ENCODE measurements at places on chromosomes 5 and 9.

DNA sequence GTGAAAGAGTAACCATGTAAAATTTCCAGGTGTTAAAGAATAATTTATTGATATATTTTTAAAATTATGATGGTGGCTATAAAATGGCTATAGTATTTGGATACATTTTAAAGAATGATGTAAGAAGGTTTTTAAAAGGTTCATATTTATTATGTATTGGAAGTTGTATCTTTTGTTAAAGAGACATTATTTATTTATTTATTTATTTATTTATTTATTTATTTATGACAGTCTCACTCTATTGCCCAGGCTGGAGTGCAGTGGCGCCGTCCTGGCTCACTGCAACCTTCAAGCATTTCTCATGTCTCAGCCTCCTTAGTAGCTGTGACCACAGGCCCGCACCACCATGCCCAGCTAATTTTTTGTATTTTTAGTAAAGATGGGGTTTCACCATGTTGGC lies 89.5 kb upstream of the LHFPL2 start:
- DNase-seq: no peak

GRCh38 chr5:174399411-174399810 lies 325.0 kb upstream of the MSX2 start:
- no peak for DNase-seq

DNA sequence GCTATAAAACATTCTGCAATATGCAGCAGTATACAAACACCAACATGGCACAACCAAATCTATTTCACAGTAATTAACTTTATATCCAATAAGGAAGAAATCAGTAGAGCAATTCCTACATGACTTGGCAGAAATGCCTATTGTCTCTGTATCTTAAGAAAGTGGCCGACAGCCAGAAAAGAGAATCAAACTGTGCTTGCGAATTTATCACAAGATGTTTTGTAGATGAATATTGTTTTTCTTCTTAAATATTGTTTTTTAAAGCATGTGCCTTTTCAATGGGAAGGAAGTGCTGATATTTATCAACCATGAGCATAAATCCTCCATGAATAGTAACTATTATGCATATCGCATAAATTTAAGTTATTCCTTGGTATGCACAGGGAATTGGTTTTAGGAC lies 501.7 kb upstream of the DMAC1 start:
- no peak for DNase-seq

- peak; percentile 5 for DNase-seq
Measured at GRCh38 chr5:129541648-129542251, 81.7 kb downstream of the ADAMTS19 start.

DNA sequence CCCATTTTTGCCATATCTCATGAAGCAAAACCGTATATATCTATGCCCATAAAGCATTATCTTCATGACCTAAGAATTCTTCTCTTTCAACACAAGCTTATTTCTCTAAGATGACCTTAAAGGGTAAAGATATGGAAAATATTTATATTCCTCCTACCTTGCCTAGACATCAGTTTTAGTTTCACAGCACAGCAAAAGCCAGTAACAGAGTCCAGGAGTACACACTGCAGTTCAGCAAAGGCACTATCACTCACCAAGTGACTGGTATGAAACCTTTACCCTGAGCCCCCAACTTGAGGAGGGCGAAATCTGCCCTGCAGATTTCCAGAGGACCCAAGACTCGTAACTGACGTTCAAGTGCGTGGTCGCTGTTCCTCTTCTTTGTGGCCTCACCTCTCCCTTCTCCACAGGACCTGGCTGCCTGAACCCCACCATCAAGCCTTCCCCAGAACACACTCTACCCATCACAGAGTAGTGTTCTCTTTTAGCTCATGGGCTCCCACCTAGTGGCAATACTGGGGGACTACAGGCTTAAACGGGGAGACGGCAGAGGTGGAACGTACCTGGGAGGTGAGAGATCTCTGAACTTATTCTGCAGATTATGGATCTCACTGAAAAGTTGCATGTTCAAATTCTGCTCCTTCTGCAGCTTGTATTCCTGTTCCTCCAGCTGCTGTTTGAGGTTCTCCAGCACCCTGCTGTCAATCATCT lies 141.0 kb downstream of the CDK5RAP2 start:
- DNase-seq: peak; percentile 42

DNA sequence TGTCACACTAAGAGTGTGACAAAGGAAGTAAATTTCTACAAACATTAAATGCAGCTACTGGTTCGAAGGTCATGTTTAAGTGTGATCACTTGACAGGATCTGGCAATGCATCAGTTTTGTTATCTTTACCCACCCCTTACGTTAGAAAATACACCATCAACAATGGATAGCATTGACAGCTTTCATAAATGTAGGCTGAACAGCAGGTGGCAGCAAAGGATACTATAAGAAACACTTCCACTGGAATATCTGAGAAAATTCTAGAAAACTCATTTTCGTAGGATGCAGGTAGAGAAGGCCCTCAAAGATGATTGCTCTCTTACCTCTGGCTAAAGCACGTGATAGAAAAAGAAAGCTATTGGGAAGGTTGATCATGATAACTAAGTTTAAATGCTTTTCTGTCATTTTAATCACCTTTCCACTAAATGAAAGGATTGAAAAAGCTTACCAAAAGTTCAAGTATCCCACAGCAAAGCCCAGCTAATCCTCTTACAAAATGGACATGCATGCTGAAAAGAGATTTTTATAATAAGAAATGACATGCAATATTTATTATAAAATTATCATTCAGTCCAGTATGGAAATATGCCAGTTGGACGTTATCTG lies 292.5 kb downstream of the PARP8 start:
- DNase-seq: peak; percentile 30

DNA sequence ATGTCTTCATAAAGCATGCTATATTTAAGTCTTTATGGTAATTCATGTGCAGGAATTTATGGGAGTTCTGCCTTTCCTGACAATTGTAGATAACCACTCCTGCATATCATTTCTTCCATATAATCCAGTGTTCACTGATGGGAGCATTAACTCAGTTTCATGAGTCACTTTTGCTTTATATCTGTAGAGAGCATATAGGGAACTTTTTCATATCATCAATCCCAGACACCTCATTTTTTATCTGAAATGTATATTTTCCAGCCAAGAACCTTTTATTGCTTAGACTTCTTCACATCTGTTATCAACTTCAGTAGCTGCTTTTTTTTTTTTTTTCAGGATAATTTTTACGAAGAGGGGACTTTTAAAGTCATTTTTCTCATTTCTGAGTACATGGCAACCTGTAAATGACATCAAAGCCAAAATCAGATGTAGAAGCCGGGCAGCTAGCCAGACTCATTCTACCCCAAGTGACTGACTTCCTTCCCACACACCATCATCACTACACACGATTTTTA lies 41.1 kb downstream of the NFX1 start:
- no peak for DNase-seq

- DNase-seq: no peak
Measured at GRCh38 chr5:31585895-31586270, 53.0 kb upstream of the PDZD2 start.
